ENCODE measurements at places on chromosomes 4 and X.
A peak's percentile ranks its signal among the peaks of the same experiment; 100 is the strongest.

- no peak for DNase-seq
Measured at GRCh38 chr4:7582313-7583097, 147.8 kb upstream of the PSAPL1 start.

DNA sequence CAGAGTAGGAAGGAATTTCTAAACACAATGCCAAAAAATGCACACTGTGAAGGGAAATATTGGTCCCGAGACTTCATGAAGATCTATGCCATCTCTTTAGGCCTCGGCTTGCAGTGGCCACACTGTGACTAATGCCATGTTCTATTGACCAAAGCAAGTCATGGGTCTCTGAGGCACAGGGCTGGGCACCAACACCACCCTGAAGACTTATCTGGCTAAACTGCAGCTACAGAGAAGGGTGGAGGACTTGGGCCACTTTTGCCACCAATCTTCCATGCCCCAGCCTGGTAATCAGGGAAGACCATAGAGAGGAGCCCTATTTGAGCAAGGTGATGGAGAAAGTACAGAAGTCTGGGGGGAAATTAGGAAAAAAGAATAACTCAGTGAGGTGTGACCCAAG lies 42.1 kb downstream of the HMX1 start:
- peak; percentile 42 for DNase-seq

DNA sequence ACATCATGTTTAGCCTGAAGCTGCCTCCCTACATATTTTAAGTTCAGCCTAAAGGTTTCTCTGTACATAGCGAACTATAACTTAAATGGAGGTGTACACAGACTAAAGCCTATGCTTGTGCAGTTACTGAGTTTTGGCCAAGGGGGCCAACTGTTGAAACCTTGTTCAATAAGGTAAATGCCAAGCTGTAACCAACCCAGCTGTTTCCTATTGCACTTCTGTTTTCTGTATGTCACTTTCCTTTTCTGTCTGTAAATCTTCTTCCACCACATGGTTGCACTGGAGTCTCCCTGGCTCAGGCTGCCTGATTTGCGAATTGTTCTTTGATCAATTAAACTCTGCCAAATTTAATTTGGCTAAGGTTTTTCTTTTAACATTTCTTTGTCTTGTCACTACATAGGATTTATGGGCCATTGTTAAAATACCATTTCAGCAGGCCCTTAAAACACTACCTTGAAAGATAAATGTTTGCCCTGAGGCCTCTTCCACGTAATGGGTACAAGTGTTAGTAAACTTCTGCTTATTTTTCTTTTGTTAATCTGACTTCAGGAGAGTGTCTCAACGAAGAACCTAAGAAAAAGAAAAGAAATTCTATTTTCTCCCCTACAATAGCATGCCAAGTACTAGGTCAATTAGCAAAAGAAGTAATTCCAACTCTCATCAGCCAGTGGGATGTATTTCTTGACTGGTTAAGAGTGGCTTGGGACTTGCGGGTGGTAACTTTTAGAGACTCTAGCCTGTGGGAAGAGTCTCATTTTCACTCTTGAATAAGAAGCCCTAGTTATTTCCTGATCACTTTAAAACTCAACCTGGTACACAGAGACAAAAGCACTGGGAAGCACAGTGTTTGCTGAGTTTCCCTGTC lies 45.7 kb upstream of the PRSS12 start:
- DNase-seq, result no peak

- no peak for DNase-seq
Measured at GRCh38 chr4:102598086-102598761, 97.1 kb downstream of the NFKB1 start.

- DNase-seq, result no peak
Measured at GRCh38 chr4:59307609-59308008, 1892.5 kb upstream of the ADGRL3 start.

GRCh38 chr4:25421816-25422525 lies 44.9 kb downstream of the ANAPC4 start:
- no peak for DNase-seq

DNA sequence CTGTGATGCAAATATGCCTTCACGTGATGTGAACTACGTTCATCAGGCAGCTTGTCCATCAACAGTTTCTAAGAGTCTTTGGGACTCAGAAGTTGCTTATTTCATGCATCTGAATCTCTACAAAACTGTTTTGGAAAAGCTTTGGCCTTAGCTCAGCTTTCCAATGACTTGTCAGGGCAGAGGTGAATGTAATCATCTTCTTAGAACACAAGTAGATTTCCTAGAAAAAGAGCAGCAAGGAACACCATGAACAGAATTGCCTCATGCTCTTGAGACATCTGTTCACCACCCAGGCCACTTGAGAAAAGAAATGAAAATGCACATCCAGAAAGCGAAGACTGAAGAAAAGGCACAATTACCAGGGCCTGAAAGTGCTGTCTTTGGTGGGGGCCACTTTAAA lies 105.8 kb upstream of the PDHA1 start:
- no peak for DNase-seq

GRCh38 chr4:14415146-14415545 lies 587.1 kb upstream of the CPEB2 start:
- DNase-seq, result no peak

Measured in osteocyte (in vitro differentiated cells).